GDM1 (cell line): ENCODE measurements at places on chromosomes 4 and X.

GRCh38 chr4:176964116-176964691 lies 171.5 kb upstream of the VEGFC start:
- no peak for DNase-seq

- no peak for DNase-seq
Observed at GRCh38 chr4:140135529-140136088, 18.4 kb downstream of the MAML3 start.

DNA sequence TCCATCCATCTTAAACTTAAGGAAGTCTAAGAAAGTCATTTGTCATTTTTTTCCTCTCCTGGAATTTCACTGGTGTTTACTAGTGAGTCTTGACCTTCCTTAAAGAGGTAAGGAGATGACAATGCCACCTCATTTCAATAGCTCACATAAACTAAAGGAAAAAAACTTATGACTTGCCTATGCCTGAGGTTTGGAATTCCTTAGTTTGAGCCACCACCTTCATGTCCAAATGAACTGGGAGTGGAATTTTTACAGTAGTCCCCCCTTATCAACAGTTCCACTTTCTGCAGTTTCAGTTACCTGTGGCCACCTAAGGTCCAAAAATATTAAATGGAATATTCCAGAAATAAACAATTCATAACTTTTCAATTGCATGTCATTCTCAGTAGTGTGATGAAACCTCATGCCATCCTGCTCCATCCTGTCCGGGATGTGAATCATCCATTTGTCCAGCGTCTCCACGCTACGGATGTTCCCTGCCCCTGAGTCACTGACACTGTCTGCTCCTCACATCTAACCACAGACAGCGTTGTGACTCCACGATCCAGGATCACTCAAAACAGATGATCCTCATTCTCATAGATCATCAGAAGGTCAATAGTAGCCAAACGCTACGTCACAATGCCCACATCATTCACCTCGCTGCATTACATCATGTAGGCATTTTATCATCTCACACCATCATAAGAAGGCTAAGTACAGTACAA lies 177.4 kb downstream of the SH3KBP1 start:
- DNase-seq = no peak

- DNase-seq = no peak
Observed at GRCh38 chrX:1295550-1295949, 26.9 kb downstream of the CSF2RA start.

- no peak for DNase-seq
Observed at GRCh38 chrX:15160558-15161095, 109.3 kb downstream of the ASB9 start.

- no peak for DNase-seq
Observed at GRCh38 chrX:48493890-48494364, 14.9 kb upstream of the PORCN start.

GRCh38 chr4:128604840-128605239 lies 204.7 kb upstream of the JADE1 start:
- DNase-seq = no peak

- no peak for DNase-seq
Observed at GRCh38 chr4:85826060-85826678, 351.2 kb downstream of the ARHGAP24 start.

DNA sequence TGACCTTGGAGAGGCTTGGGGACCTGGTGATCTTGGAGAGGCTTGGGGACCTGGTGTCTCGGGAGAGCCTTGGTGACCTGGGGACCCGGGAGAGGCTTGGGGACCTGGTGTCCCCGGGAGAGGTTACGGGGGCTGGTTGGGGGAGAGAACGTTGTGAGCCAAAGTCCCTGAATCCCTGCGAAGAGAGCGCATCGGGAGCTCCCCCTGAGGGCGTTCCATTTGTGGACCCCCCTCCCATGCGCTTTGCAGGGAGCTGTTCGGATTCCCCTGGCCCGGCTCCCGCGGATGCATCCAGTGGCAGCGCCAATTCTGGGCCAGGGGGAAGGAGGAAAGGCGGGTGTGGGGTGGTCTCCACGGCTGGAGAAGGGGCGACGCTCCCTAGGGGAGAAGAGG lies 13.3 kb downstream of the SHOX start:
- no peak for DNase-seq

DNA sequence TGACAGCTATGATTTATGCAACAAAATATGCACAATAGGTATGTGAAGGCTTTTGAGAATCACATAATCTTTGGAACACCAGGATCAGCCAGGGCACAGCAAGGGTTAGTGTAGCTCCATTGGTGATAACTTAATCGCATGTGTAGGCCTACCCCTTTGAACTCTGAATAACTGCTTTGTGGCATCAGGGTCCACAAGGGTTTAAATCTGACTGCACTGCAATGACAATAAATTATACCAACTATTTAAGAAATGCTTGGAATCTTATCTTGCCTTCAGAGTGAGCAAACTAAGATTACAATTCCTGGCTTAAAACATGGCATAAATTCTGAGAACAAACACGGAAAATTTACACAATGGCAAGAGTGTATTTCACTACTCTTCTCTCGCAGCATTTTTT lies 245.8 kb downstream of the FBXO8 start:
- no peak for DNase-seq

GRCh38 chr4:142406917-142407501 lies 439.1 kb downstream of the INPP4B start:
- DNase-seq = no peak

- DNase-seq = no peak
Observed at GRCh38 chr4:161182913-161183312, 980.9 kb downstream of the FSTL5 start.

DNA sequence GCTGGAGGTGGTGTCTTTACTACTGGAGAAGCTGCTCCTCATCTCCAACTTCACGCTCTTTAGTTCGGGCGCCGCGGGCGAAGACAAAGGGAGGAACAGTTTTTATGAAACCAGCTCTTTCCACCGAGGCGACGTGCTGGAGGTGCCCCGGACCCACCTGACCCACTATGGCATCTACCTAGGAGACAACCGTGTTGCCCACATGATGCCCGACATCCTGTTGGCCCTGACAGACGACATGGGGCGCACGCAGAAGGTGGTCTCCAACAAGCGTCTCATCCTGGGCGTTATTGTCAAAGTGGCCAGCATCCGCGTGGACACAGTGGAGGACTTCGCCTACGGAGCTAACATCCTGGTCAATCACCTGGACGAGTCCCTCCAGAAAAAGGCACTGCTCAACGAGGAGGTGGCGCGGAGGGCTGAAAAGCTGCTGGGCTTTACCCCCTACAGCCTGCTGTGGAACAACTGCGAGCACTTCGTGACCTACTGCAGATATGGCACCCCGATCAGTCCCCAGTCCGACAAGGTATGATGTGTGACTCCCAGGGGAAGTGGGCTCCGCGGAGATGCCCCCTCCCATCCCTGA lies 634 bp downstream of the LRAT start:
- DNase-seq = no peak

GRCh38 chr4:156954587-156954986 lies 17.0 kb downstream of the PDGFC start:
- no peak for DNase-seq

- DNase-seq = no peak
Observed at GRCh38 chr4:155025762-155026457, 182.5 kb upstream of the NPY2R start.
